Spleen (tissue), 13 donors: ENCODE measurements at places on chromosomes 5 and 9.

DNA sequence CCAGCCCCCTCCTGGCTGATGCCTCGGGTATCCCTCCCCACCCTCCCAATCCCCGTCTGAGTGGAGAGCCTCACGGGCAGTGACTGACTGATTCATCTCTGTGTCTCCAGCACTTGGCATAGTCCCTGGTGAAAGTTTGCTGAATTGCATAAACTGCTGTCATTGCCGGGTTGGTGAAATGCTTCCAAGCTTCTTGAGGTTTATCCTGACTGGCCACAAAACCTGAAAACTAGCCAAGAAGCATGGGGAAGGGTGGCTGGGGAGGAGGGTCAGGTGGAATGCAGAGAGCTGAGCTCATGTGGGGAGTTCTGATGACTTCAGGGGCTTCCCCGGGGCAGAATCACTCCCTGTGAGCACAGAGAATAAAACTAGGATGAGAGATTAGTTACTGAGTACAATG lies 56.9 kb upstream of the GGTA1 start:
- H3K27me3 ChIP-seq = no peaks in the 10 kb centered on the region
- H3K27ac ChIP-seq = no peak overlapping the region
- H3K4me1 ChIP-seq = peaks cover 18% of the 10 kb centered on the region
- no peaks in the 10 kb centered on the region for H3K36me3 ChIP-seq

DNA sequence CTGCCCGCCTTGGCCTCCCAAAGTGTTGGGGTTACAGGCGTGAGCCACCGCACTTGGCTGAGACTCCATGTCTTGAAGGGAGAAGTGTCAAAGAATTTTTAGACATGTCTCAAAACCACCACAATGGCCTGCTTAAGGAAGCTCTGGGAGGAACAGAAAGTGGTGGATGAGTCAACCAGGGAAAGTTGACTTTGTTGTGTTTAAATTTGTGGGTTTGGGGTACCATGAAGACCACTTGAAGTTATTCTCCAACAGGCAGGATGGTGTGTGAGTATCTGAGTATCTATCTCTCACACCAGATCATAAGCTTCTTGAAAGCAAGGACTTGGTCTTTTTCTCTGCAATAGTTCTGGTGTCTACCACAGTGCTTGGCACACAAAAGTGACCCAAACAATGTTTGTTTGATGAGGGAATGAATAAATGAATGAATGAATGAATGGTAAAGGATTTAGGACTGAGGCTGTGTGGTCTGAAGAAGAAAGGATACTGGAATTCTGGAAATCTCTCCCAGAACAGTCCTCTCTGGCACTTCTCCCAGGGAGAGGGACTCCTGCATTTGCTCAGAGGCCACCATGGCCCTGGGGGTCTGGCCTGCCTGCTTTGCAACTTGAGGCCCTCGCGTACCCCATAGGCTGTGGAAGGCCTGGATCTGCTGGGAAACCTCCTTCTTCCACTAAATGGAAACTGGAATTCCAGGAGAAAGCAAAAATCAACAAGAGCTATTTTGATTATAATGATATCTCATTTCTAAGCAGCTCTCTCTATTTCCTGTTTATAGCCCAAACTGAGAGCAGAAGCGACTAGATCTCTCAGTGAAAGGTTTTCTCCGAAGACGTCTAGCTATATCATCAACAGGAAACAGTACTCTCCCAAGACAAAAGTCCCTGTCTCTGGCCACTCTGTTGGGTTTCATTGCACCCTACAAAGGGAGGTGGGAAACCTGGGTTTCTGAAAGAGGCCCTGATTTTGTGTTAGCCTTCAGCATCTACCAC lies 187.9 kb downstream of the PALM2AKAP2 start:
- H3K4me3 ChIP-seq = no peak overlapping the region
- H3K36me3 ChIP-seq = no peaks in the 10 kb centered on the region
- H3K4me1 ChIP-seq = peaks cover 82% of the 10 kb centered on the region
- no peaks in the 10 kb centered on the region for H3K27me3 ChIP-seq
- DNase-seq = no peak

GRCh38 chr5:112885001-112885400 lies 23.9 kb downstream of the SRP19 start:
- H3K4me3 ChIP-seq = no peak overlapping the region
- peaks cover 41% of the 10 kb centered on the region for H3K36me3 ChIP-seq
- no peak for DNase-seq

DNA sequence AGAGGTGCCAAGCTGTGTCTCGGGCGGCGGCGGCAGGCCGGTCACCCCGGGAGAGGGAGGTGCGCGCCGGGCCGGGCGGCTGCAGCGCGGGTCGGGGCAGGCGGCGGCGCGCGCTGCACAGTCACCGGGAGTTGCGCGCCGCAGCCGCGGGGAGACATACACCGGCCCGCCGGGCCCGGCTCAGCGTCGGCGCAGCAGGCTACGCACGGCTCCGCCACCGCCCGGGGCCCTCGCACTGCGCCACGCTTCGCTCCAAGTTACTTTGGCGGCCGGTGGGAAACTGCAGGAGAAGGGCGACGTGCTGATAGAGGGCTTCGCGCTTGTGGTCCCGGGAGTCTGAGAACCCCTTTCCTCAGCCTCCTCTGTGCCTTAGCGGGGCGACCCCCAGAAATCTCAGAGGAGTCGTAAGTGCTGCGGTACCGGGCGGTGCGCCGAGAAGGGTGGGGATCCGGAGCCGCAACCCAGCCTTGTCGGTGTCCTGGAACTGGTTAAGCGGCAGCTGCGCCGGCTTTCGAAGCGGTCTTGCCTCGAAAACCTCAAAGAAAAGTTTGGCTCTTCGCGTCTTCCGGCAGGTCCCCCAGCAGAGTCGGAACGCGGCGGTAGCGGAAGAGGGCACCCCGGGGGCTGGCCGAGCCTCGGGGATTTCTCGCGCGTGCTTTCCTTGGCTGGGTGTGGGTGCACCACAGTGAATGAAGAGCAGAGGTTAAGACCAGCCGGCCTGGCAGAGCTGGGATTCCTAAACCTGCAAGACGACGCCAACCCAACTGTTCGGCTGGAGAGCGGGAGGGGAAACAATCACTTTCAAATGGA lies at the start of gene EFNA5:
Gene EFNA5, minus strand, starts transcription at position 6 of the 810 bp plus-strand sequence.
- H3K27me3 ChIP-seq = peaks cover 81% of the 10 kb centered on the region
- peak within 1 kb of the TSS; percentile 50 for H3K4me3 ChIP-seq

DNA sequence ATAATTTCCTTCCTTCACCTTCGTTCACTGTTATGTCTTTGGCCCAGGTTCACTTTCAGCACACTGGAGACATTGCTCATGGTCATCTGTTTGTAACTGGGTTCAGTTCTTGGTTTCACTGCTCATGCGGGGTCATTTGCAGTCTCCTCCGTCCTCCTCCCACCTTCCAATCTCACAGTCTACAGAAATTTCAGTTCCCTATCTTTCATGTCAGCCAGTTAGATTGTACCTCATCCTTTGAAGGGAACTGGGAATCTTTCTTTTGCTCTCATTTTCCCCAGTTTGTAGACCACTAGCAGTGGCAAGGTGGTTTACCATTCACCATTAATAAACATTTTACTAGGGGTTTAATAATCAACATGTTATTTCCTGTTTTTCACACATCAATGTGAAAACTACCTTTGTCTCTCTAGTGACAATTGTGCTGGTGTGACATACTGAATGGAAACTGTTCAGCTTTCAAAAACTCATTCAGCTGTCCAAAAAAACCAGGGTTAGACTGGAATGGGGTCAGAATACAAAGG lies 100.9 kb upstream of the IL6ST start:
- H3K27me3 ChIP-seq = no peaks in the 10 kb centered on the region
- no peak for DNase-seq
- H3K4me3 ChIP-seq = no peak overlapping the region
- H3K36me3 ChIP-seq = no peaks in the 10 kb centered on the region

DNA sequence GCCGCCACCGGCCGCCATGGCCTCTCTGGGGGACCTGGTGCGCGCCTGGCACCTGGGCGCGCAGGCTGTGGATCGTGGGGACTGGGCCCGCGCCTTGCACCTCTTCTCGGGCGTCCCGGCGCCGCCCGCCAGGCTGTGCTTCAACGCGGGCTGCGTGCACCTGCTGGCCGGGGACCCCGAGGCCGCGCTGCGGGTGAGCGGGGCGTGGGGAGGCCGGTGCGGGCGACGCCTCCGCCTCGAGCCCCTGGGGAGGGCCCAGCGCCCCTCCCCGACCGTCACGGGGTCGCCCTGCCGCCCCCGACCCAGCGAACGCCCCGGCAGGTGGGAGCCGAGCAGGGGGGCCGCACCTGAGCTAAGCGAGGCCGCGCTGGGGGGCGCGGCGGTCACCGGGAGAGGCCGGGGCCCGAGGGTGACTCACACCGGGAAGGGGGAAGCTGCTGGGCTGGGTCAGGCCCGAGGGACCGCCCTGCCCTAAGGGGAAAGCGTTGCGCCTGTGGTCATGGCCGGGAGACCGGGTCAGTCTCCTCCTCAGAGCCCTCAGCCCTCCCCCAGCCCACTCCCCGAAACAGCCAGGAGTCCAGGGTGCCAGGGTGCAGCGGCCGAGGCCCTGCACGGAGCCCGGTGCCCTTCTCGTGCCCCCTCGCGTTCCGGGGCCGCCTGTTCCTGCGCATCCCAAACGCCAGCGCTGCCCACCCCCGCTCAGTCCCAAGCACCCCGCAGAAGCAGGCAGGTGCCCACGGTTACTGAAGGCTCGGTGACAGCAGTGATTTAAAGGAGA lies 510 bp downstream of the NOXA1 start:
- peak; percentile 87 for DNase-seq
- peak overlapping the region; percentile 82 for H3K4me3 ChIP-seq
- peak overlapping the region; percentile 44 for H3K27ac ChIP-seq
- H3K4me1 ChIP-seq = peaks cover 34% of the 10 kb centered on the region

DNA sequence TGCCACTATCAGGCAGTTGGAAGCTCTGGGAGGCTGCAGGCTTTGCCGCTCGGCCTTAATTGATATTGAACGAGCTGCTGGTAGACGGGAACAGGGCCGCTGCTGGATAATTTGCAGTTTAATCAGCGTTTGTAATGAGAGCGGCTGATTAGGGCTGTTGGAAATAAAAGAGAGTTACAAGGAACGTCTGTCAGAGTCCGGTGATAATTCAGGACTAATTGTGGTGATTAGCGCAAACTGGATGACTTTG lies 68.2 kb upstream of the TBCA start:
- peak overlapping the region; percentile 28 for H3K4me3 ChIP-seq
- H3K36me3 ChIP-seq = no peaks in the 10 kb centered on the region
- no peak for DNase-seq
- peaks cover 12% of the 10 kb centered on the region for H3K27me3 ChIP-seq
- no peak overlapping the region for H3K27ac ChIP-seq
- peaks cover 13% of the 10 kb centered on the region for H3K4me1 ChIP-seq

- no peaks in the 10 kb centered on the region for H3K36me3 ChIP-seq
These were observed 2.3 kb upstream of the DNLZ start for GRCh38 chr9:136365775-136366222.

DNA sequence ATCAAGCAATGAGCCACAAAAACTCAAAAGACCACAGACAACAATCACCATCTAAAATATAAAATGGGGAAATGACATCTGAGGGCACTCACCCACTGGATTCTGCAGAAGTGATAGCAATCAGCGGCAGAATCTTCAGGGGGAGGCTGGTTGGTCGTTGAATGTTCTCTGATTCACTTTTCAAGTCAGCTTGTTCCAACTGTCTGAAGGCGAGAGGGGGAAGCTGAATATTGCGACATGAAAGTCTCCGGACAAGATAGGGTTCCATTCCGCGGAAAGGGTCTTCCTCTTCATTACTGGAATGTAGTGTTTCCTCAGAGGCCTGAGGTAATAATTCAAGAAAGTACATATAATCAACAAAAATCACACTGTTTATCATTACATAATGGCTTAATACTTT lies 94.9 kb upstream of the PDE4D start:
- no peak overlapping the region for H3K4me3 ChIP-seq
- H3K27ac ChIP-seq = no peak overlapping the region
- no peak for DNase-seq
- no peaks in the 10 kb centered on the region for H3K27me3 ChIP-seq
- no peaks in the 10 kb centered on the region for H3K36me3 ChIP-seq

DNA sequence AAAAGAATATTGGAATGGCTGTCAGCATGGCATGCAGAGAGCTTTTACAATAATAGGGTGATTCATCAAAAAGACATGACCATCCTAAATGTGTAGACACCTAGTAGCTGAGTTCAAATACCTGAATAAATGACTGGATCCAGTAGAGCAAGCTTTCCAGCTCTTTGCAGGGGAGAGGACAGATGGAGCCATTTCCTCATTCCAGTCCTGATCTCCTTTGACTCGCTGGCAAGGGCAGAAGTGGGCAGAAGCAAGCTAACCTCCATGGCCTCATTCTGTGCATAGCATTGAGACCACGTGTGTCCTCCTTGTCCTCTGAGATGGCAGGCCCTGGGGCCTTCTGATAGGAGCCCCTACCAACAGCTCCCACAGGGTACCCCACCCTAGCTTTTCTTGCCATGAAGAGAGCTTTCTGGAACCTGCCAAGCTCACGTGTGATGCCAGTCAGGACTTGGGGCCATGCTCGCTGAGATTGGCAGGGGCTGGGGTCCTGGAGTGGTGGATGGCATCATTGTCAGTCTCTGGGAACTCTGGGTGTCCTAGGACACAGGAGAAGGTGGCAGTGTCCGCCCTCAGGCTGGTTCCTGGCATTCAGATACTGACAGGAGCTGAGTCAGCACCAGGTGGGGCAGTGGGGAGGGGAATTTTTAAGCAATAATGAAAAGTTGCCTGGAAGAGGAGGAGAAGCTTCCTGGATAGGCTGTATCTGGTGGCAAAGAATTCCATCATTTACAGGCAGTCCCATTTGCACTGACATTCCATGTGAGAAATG lies 33.6 kb downstream of the WWC1 start:
- H3K27me3 ChIP-seq = no peaks in the 10 kb centered on the region
- no peak overlapping the region for H3K4me3 ChIP-seq
- no peak overlapping the region for H3K27ac ChIP-seq
- H3K36me3 ChIP-seq = no peaks in the 10 kb centered on the region

DNA sequence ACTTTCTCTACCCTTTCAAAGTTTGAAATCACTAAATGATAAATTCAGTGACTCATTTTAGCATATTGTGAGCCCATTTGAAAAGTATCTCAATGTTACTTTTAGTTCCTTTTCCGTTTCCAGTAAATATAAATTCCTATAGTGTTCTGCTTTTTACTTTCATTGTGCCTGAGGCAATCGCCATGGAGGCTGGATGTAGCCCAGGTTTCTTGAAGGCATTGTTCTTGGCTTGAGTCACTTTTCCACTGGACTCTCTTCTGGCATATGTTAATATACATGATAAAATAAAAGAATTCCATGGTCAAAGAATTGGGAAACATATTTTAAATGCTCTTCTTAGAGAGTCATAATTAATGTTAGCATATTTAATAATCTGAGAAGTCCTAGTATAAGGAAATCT lies 327.0 kb downstream of the IZUMO3 start:
- no peaks in the 10 kb centered on the region for H3K4me1 ChIP-seq
- no peak overlapping the region for H3K4me3 ChIP-seq
- H3K36me3 ChIP-seq = no peaks in the 10 kb centered on the region
- no peaks in the 10 kb centered on the region for H3K27me3 ChIP-seq
- DNase-seq = no peak
- no peak overlapping the region for H3K27ac ChIP-seq

DNA sequence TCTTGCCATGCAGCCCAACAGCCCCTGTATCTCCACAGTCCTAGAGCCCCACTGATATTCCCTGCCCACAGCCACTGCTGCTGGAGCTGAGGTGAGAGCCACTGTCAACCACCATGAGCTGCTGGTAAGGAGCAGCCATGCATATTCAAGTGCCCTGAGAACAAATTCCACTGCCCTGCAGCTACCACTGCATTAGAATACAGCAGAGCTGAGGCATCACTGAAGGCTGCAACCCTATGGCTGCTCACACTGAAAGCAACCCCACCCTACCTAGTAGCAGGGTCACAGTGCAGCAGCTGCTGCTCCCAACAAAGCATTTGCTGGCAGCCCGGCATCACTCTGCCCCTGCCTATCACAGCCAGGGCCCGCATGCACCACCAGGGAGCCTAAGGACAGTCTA lies 68.6 kb downstream of the SKIC3 start:
- H3K4me3 ChIP-seq = no peak overlapping the region
- no peak overlapping the region for H3K27ac ChIP-seq
- DNase-seq = no peak
- peaks cover 97% of the 10 kb centered on the region for H3K36me3 ChIP-seq
- no peaks in the 10 kb centered on the region for H3K27me3 ChIP-seq
